Activated T-helper 1 cell treated with anti-CD3 and anti-CD28 coated beads, Interleukin-12 subunit alpha, Interleukin-12 subunit beta, Interleukin-2, Interleukin-4 antibody, amounts not matched to agents 30 ng/mL and 10 ng/mL and 1 ng/mL, durations not matched to agents 14 hours and 24 hours and 36 hours (primary cell): ENCODE measurements at places on chromosomes 2 and 18.

- DNase-seq, result no peak
Measured at GRCh38 chr2:3466966-3467365, 52.4 kb downstream of the ADI1 start.

DNA sequence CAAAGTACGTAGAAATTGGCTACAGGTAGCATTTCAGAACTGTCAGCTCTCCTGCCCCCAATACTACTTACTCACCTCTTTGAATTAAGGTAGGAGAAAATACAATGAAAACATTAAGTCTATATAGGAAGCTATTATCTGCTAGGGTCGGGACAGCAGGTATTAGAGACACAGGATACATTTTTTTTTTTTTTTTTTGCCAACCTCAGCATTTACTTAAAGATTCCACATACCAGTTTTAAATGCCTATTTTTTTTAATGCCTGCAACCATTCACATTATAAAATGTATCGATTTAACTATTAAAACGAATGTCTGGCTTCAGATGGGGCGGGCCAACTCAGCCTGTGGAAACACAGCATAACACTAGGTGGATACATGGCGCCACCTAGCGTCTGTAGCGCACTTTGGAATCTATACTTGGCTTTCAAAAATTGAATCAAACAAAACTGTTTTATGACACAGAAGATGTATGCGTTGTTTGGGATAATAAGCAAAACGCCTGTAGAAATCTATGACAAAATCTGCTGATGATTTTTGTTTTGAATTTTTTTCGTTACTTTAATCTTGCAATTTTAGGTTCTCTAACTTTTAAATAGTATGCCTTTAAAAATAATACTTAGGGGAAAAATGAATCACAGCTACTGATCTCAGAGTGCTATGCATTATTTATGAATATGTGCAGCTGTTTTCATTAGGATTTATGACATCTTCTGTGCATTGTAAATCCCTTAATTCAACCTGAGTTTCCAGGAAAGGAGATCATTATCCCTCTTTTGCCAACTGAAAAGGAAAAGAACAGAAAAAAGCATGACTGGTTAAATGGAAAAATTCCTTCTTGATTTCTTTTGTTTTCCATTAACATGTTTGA lies 261.0 kb downstream of the NYAP2 start:
- peak; percentile 43 for DNase-seq

DNA sequence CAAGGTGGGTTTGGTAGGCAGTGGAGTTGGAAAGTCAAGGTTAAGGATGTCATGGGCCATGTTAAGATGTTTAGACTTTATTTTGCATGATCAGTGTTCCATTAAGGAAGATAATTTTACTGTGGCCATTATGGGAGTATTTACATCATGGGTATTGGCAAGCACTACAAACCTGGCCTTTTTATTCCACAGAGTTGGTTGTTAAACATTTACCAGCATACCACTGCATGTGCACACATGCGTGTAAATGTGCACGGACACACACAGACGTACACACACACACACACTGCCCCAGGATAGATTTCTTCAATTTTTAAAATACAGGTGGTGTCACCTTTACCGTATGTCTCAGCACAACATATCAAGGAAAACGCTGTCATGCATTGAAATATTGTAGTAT lies 51.4 kb upstream of the ITGA6 start:
- DNase-seq, result no peak

GRCh38 chr18:51654488-51655326 lies 457.2 kb upstream of the MEX3C start:
- no peak for DNase-seq

DNA sequence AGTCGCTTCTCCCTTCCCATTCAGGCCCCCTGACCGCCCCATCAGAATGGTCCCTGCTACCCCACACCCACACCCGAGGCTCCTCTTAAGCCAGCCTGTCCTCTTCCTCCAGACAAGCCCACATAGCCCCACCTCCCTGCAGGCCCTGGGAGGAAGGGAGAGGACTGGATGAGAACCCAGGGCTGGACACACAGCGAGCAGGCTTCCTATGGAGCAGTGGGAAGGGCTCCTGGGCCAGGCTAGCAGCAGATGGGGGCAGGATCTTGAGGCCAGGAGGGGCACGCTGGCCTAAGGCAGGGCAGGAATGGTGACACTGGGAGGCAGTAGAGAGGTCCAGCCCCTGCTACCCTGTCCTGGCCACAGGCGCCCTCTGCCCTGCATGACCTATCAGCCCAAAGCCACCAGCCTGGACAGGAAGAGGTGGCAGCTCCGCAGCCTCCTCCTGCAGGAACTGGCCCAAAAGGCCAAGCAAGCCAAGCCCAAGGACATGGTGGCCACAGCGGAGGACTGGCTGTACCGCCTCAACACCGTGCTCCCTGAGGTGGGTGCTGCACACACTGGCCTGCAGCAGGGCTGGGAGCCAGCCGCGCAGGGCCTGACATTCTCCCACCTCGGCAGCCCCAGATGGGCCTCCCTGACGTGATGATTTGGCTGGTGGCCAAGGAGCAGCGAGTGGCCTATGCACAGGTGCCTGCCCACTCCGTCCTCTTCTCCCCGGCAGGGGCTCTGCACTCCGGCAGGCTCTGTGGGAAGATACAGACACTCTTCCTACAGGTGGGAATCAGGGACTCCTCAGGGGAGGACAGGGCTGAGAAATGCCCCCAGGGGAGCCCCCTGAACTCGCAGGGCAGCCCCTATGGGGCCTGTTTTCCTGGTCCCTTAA lies 43.3 kb downstream of the FER1L5 start:
- DNase-seq, result no peak
